ENCODE measurements at places on chromosomes 11 and 22.

DNA sequence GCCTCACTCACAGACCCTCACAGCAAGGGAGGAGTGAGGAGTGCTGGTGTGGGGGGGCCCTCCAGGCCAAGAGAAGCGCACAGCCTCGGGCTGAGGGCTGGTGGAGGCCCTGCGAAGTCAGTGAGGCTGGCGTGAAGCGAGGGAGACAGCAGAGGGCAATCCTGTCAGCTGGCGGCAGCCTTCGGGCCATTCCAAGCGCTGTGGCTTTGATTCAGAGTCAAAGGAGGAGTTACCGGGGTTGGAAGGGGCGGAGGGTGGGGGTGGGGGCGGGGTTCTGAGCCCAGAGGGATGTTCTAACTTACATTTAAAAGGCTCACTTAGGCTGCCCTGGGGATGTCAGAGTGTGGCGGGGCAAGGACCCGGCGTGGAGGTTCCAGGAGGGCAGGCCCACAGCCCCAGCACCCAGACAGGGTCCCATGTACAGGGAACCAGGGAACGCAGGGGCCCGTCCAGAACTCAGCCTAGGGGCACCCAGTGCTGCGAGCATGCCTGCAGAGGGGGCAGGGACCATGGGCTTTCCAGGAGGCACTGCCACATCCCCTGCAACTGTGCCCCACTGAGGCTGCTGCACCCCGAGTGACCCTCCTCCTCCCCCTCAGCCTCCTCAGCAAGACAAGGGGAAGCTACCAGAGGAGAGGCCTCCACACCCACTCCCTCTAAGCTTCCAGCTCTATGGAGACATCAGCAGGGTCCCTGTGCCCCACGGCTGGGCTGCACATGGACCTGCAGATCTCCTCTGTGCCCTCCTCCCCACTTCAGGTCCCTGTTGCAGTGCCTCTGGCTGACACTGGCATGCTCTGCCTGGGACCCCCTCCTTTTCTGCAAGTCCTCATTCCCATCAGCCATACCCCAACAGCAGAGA lies 39.7 kb upstream of the TTLL12 start:
- DNase-seq = no peak

- DNase-seq = no peak
Observed at GRCh38 chr22:38766076-38766777, 10.4 kb upstream of the SUN2 start.

- DNase-seq = no peak
Observed at GRCh38 chr11:84793318-84793717, 833.8 kb downstream of the DLG2 start.

DNA sequence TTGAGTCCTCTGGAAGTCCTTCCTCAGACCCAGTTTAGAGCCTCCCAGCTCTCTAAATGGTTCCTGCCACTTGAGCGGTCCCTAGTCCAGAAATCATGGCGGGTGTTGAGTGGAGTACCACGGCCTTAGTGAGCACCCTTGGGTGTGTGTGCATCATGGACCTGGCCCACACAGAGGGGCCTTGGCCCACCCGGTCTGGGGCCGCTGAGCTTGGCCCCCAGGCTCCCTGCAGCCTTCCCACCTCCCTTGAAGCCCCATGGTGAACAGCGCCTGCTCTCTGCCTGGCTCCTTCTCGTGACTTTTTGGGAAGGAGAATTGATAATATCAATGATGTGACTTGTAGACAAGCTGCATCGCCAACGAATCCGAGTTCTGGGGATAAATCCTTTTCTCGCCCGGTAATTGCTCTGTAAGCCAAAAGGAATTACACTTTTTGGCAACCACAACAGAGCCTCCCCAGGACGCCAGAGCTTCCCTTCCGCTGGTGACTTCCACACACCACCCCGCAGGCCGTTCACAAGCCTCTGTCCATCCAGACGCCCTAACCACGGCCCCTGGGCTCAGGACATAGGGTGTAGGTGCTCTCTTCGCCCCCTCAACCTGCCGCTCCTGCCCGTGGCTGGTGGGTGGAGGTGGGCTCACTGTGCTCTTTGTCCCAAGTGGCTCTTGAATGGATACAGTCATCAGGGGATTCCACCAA lies 93.8 kb downstream of the NECTIN1 start:
- DNase-seq = no peak

DNA sequence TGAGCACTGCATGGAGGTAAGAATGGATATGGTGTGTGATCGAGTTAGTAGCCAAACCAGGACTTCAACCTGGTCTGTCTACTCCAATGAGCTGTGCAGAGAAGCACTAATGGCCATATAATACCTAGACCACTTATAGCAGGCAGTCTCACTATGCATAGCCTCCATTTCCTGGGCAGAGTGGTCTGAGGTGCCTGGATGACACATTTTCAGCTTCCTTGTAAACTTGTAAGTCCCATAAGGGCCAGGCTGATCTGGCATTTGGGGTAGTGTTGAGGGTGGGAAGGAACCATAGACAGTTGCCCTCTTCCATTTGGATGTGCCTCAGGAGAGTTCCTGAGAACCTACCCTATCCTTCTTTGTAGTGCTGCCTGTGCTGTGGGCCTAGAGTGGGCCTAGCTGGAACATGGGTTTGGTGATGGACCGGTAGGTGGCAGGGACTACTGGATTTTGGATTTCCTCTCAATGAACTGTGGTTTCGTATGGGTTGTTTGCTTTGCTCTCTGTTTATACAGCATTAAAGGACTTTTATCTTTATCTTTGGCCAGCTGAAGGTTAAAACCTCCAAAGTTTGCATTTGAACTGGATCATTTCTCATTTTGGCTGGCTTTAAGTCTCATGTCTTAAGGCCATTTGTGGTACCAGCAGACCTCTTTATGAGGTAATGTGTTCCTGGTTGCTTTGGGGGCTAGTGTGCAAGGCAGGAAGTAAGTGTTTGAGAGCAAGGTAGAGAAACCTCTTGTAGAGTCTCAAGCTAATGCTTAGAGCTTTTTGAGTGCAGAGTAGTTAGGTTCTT lies 86.9 kb downstream of the STIM1 start:
- no peak for DNase-seq
